ENCODE measurements at places on chromosomes 7 and 10.

GRCh38 chr10:119480667-119481066, 61.9 kb downstream of the RGS10 start:
- DNase-seq: no peak

DNA sequence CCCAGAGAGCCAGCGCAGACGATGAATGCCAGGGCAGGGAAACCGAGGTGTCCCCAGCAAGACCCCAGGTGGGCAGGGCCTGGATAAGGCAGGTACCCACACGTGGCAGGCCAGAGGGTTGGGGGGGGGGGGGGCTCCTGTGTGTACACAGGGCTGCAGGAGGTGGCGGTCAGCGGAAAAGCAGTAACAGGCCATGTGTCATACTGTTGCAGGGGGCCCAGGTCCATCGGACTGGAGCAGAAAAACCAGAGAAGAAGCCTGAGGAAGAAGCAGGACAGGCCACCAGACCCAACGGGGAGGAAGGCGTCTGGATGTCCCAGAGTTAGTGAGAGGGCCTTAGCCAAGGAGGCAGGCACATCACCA, 116.3 kb downstream of the MAD1L1 start:
- DNase-seq: no peak

DNA sequence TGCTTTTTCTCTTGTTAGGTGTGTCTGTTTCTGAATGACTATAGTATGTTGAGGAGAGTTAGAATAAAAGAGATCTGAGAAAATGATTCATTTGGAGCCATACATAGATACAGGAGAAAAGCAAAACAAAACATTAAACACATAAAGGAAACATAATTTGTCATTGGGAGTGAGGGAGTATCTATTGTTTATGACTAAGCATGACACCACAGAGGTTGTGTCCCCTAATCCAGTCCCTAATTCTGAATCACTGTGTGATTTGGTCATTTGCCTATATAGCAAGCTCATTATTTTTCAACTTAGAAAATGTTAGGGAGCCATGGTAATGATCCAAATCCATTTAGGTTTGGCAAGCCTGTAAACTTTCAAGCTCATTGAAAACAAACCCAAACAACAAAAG, 132.3 kb upstream of the BMPER start:
- DNase-seq: no peak

GRCh38 chr10:17031637-17032635, 97.7 kb downstream of the CUBN start:
- DNase-seq: no peak

DNA sequence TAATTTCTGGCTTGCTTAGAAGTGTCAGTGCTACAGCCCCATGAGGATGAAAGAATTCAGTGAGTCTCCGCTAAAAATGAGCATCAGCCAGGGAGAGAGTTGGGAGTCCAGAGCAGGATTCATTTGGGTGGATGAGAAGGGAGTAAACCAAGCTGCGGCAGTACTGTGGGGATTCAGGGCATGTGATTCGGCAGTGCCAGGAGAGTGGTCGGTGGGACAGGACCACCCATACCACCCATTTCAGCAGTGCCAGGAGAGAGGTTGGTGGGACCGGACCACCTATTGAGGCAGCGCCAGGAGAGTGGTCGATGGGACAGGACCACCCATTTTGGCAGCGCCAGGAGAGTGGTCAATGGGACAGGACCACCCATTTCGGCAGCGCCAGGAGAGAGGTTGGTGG, 144.2 kb downstream of the CELF2 start:
- no peak for DNase-seq

- no peak for DNase-seq
These were observed 97.7 kb downstream of the PRKG1 start for GRCh38 chr10:51171946-51172345.

DNA sequence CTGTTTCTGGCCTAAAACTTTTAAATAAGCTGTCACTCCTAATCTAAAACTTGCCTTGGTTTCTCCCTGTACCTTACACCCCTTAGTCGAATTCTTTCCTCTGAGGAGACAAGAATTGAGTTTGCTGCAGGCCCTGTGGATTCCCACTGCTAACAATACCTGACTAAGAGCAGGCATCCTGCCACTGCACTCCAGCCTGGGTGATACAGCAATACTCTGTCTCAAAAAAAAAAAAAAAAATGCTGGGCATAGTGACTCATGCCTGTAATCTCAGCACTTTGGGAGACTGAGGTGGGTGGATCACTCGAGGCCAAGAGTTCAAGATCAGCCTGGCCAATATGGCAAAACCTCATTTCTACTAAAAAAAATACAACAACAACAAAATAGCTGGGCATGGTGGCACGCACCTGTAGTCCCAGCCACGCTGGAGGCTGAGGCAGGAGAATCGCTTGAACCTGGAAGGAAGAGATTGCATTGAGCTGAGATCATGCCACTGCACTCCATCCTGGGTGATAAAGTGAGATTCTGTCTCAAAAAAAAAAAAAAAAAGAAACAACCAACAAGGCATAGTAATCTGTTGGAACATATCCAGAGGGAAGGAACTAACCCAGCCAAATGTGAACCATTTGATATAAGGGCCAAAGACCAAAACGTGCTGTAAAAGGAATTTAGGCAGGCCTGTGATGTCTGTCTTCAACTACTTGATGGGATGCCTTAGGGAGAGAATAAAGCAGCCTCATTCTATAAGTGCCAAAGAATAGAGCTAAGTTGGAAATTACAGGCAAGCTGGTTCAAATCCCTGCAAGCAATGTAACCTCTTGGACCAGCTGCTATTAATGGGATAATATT, 732.7 kb upstream of the AUTS2 start:
- DNase-seq: no peak

- DNase-seq: no peak
These were observed 31.5 kb downstream of the C10orf53 start for GRCh38 chr10:49710966-49711365.

DNA sequence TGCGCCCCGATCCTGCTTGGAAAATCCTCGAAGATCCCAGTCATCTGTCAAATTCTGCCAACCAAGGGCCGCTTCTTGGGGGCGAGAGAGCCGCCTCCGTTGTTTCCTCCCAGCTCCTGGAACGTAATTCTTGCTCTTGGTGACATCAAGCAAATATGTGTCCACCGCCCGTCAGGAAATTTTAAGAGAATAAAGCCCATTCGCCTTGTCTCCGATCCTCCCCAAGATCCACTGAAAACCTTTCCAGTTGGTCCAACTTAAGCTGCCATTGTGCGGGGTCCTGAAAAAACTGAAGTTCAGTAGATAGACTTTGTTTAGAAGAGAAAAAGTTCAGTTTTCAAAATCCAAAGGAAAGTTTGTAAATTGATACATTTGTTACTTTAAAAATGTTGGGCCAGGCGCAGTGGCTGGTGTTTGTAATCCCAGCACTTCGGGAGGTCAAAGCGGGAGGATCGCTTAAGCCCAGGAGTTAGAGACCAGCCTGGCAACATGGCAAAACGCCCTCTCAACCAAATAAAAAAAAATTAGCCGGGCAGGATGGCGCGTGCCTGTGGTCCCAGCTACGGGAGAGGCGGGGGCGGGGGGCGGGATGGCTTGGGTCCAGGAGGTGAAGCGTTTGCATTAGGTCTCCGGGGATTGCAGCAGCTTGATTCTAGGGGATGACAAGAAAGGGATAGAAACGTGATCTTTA, 1.0 kb upstream of the ZNF800 start:
- DNase-seq: no peak

- DNase-seq: no peak
These were observed 134.3 kb upstream of the VWC2 start for GRCh38 chr7:49639068-49639593.

GRCh38 chr10:131708225-131708880, 192.5 kb upstream of the PPP2R2D start:
- no peak for DNase-seq

DNA sequence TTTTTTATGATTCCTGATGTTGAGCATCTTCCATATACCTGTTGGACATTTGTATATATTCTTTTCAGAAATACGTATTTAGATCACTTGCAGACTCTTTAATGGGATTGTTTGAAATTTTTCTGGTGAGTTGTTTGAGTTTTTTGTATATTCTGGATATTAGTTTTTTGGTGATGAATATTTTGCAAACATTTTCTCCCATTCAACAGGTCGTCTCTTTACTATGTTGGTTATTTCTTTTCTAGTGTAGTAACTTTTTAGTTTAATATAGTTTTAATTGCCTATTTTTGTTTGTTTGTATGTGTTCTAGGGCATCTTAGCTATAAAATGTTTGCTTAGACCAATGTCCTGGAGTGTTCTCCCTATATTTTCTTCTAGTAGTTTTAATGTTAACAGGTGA, 72.7 kb downstream of the ZWINT start:
- no peak for DNase-seq

GRCh38 chr7:43869867-43870240, 537 bp upstream of the MRPS24 start:
- no peak for DNase-seq

- DNase-seq: no peak
These were observed 184.8 kb upstream of the PDE1C start for GRCh38 chr7:32255036-32255435.

DNA sequence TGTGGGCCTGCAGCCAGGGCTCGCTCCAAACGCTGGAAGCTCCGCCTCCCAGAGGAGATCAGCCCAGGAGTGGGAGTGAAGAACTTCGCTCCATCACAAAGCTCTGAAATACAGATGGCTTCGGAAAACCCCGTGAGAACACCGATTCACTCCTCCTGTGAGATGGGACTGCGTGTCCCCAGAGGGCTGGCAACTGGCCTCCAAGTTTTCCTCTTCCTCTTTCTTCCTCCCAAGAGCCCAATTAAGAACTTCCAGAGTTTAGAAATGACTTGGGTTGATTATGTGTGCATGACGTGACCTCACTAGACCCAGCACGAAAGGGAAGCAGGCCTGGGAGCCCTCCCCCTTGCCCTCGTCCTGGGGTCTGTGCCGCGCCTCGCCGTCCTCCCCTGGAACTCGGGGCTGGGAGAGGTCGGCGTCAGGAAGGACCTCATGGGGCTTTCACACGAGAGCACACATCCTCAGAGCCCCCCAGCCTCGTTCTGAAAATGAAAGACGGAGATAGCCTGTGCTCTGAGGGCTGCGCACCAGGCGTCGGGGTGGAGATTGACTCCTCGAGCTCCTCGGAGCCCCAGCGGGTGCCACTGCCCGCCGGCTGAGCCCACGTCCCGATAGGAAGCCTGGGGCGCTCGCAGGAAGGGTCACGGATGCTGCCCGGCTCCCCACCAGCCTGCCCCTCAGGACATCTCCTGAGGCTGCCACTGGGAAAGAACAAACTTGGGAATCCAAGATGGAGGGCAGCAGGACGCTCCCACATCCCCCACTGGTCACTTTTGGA, 37.8 kb downstream of the PTPRN2 start:
- DNase-seq: no peak

DNA sequence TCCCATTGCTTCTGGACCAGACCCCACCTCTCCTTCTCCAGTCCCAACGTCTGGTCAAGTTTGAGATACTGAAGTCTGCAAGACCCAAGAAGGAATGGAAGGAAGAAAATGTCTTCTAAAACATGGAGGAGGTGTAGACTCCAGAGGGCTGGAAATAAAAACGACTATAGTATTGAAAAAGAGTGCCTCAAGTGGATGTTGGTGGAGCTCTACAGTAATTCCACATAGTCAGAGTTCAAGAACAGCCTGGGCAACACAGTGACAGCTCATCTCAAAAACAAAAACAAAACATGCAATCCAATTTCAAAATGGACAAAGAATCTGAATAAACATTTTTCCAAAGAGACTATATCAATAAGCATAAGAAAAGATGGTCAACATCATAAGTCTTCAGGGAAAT, 2.3 kb upstream of the PCGF6 start:
- DNase-seq: no peak

GRCh38 chr7:12794722-12795302, 107.4 kb downstream of the ARL4A start:
- DNase-seq: no peak

GRCh38 chr7:111866787-111867186, 304.5 kb upstream of the IMMP2L start:
- no peak for DNase-seq

GRCh38 chr10:119786117-119786769, 60.4 kb downstream of the INPP5F start:
- DNase-seq: no peak

DNA sequence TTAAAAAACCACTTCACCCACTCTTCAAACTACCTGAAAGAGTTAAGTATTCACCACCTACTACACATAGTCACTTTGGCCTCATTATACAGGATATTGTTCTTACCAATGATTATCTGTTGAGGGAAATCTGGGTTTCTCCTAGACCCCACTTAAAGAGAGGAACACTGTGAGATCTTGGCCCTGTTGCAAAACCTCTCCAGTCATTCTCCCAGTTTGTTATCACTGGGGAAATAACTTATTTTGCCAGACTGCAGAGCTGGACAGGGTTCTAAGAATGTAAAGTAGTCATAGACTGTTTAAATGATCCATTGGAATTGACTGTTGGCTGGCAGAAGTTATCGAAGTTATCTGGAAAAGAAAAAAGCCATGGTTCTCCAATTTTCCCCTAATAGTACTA, 143.8 kb downstream of the HGF start:
- no peak for DNase-seq

- DNase-seq: peak; percentile 32
These were observed 42.8 kb upstream of the GNA12 start for GRCh38 chr7:2886900-2887299.

- DNase-seq: no peak
These were observed 106.7 kb downstream of the TES start for GRCh38 chr7:116316838-116317628.

- no peak for DNase-seq
These were observed 9.4 kb upstream of the INPP5A start for GRCh38 chr10:132528064-132528691.

GRCh38 chr7:40520986-40521738, 386.4 kb downstream of the SUGCT start:
- no peak for DNase-seq

GRCh38 chr7:1696671-1697498, 26.8 kb downstream of the ELFN1 start:
- no peak for DNase-seq

DNA sequence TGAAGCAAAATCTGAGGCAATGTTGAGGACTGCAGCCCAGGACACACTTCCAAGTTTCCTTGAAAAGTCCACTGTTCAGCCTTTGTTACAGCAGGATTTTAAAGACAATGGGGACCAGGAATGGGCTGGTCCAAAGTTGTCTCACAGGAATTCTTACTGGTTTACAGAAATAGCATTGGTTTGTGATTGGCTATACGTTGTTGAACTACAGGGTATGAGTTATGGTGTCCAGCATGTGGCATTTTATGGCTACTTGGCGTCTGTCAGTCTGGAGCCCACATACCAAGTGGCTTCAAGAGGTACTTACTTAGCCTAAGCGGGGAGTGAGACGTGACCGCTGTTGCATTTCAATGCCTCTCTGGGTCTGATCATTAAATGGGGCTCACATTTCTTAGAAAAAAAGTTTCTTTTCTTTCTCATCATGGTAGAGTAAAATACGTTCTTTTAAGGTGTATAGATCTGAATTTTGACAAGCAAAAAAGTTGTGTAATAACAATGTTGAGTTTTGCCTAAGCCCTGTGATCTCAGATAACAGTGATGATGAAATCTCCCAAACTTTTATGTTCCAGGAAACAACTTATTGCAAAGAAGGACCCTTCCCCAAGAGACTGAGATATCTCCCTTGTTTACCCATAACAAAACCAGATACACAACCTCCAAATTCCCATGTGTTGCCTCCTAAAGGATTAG, 100.0 kb upstream of the TRIM24 start:
- no peak for DNase-seq

- no peak for DNase-seq
These were observed 102.4 kb downstream of the SEMA3E start for GRCh38 chr7:83546586-83546985.

GRCh38 chr10:13139676-13140075, 21.7 kb upstream of the MCM10 start:
- no peak for DNase-seq

- no peak for DNase-seq
These were observed 91.6 kb downstream of the HECW1 start for GRCh38 chr7:43204081-43204480.

GRCh38 chr10:118272149-118272721, 69.9 kb downstream of the FAM204A start:
- DNase-seq: no peak
